ENCODE measurements at places on chromosomes 12 and 14.

DNA sequence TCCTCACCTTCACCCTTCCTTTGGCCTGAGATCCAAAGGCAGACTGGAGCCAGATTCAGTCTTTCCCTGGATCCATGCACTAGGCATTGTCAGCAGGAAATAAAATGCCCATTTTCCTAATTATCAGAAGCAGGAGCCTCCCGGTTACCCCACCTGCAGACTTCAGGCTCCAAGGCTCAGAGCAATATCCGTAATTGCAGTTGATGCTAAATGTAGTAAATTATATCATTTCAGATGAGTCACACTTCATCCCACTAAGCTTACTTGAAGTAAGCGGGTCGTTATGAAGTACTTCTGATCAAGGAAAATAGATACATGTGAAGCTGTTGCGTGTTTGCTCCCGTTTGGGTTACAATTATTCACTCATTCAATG lies 110.7 kb upstream of the SFSWAP start:
- DNase-seq = no peak

DNA sequence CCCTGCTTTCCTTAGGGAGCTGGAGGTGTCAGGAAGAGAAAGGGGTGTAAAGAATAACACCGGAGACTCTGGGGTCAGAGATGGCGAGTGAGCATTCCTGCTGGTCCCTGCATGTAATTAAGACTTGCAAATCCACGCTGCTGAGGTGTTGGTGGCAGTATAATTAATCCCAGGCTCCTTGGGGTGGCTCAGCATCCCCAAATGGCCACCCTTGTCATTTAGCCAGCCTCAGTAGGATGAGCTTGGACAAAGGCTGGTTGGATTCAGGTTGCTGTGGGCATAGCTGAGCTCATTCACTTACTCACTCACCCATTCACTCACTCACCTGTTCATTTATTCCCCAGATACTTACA lies 174.4 kb upstream of the RPH3A start:
- no peak for DNase-seq

DNA sequence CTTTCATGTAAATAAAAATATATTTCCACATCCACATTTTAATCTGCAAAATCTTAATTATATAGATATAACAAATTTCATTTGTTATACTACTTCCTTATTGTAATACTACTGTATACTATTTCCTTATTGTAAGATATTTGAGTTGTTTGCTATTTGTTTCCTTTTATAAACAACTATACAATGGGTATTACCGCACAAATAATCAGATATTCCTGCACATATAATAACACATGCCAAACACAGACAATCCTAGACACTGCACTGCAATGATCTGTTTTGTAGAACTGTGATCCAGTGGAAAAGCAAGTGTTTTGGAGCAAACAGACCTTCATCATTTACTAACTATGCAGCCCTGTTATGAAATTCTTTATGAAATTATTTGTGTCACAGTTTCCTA lies 30.5 kb downstream of the PRKD1 start:
- DNase-seq = no peak

DNA sequence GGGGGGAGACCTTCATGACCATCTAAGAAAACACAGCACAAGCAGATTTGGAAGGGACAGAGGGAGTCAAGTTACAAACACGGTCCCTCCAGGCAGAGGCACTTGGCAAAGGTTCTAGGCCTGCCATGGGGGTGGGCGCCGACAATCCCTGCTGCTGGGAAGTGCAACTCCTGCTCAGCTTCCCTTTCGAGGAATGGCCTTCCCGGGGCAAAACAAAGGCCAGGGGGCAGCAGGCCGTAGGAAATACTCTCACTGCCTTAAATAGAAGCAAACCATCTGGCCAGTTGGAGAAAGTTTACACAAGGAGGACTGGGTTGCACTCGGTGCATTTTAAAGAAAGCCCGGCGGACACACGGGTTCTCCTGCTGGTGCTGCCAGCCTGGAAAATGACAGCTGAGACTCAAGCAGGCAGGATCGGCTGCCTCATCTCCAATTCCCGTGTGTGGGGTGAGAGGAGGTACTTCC lies 65.8 kb downstream of the ITPK1 start:
- DNase-seq = no peak

- no peak for DNase-seq
Observed at GRCh38 chr12:8036346-8036745, 3.8 kb downstream of the FOXJ2 start.

- peak; percentile 19 for DNase-seq
Observed at GRCh38 chr12:52836042-52836466, 1.9 kb upstream of the KRT79 start.

GRCh38 chr14:95547272-95547625 lies 12.4 kb downstream of the GLRX5 start:
- no peak for DNase-seq

- no peak for DNase-seq
Observed at GRCh38 chr14:89458713-89459420, 41.8 kb upstream of the FOXN3 start.

DNA sequence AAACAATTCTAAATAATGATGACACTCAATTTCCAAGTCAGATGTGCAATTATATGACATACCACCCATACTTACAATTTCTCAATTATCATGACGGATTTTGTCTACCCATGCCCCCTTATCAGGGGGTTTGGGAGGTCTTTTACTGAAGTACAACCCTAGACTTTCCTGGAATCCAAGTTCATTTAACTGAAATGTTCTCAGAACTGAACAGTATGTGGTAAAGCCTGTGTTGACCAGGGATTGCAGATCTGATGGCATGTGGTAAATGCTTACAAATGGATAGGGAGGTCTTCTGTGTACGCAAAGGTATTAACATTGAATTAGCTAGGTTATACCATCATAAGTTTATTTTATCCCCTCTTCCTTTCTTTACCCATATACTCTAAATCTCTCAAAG lies 281.8 kb downstream of the CEP128 start:
- no peak for DNase-seq

GRCh38 chr12:57430112-57430930 lies 522 bp downstream of the R3HDM2 start:
- DNase-seq = peak; percentile 33

DNA sequence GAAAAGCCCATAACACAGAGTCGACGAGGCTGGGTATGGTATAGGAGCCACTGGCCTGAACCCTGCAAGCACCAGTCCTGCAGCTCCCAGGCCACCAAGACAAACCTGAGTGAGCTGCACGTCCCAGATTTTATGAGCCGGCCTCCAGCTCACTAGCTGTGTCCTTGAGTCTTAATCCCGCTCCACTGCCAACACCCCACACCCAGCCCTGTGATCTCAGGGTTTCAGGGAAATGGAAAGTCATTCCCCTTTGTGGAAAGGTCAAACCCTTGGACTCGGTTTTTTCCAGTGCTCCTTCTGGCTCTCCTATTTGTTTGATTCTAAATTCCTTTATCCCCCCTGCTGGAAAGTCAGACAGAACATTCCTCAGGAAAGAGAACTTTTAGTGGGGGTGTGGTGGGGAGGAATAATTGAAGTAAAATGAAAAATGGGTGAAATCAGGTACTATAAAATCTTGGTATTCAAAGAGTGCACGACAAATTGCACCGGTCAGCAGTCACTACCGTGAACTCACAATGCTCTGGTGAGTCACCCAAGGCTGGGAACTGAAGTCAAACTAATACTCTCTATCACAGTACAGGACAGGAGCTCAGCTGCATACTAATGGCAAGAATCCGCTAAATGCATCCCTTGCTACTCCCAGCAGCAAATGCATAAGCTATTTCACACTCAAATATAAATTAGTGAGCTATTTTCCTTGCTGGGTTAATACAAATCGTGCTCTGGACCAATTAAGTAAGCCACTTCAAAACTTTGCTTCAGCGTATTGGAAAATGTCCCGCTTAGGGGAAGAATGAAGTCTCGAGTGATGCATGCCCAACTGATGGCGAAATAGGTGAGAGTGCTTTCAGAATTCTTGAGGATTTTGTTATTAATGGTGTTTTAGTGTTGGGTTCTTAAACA lies 9.0 kb downstream of the PITPNM2 start:
- DNase-seq = no peak

DNA sequence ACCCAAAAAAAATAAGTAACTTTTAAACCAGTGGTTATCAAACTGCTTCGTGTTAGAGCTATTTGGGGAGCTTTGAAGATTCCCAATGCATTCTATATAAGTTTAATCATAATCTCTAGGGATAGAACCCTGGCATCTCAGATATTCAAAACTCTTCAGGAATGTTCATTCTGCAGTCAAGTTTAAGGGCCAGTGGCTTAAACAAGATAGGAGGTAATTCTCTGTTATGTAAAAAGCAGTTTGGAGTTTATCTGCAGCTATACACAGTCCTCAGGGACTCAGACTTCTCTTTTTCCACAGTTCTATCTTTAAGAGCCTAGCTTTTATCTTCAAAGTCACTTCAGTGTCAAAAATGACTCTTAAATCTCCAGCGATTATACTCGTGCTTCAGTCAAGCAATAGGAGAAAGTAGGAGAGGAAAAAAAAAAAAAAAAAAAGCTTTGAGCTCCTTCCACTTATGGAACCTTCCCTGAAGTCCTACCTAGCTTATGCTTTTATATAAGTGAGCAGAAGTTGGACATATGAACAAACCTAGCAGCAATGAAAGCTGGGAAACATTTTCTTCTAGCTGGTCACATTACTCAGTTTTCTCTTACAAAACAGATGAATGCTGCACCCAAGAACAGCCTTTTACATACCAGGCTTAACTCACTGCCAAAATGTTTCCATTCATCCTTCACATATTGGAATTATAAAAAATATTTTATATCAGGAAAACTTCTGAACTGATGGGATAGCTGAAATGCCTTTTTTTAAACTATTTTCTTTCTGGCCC lies 302.8 kb downstream of the FSCB start:
- DNase-seq = no peak

DNA sequence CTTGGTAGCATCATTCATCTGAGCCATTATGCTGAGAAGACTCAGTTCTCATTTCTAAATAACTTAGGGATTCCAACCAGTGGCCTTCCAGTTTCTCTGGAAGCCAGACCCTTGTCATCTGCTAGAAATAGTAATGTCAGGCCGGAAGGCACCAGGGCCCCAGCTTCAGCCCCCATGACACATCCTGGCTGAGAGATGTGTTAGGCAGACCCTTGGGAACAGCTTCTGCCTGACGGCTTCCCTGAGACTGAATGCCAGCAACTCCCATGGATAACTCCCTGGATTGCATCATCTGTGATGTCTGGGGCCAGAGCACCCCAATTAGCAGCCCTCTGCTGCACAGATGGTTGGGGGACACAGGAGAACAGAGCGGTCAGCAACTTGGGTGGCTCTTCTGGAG lies 583.5 kb upstream of the TBX3 start:
- DNase-seq = no peak

GRCh38 chr12:57027011-57027804 lies 10.9 kb upstream of the TAC3 start:
- DNase-seq = no peak

DNA sequence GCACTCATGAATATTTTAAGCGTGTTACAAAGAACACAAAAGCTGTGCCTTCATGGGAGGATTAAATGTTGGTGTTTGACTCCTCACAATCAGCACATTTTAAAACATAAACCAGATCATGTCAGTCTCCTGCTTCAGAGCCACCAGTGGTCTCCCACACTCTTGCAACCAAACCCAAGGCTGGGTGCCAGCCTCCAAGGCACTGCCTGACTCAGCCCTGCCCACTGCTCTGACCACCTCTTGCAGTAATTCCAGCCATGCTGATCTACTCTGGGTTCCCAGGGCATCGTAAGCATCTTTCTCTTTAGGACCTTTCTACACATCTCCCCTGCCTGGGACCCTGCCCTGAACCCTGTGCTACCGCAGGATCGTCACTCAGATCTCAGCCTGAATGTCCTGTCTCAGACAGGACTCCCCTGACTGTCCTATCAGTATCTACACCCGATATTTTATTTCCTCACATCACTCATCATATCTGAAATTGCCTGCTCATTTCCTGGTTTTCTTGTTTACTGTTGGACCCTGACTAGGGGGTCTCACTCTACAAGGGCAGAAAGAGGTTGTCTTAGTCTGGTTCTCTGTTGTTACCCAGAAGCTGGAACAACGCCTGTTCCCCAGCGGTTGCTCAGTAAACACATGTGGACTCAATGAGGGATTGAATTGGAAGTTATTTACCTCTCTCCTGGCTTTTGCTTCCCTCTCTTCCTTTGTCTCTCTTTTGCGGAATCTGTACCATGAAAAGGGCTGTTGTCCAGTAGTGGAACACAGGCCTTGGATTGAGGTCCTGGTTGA lies 449.8 kb downstream of the RAD51B start:
- DNase-seq = no peak

- DNase-seq = no peak
Observed at GRCh38 chr14:24694680-24695079, 60.7 kb upstream of the GZMB start.

DNA sequence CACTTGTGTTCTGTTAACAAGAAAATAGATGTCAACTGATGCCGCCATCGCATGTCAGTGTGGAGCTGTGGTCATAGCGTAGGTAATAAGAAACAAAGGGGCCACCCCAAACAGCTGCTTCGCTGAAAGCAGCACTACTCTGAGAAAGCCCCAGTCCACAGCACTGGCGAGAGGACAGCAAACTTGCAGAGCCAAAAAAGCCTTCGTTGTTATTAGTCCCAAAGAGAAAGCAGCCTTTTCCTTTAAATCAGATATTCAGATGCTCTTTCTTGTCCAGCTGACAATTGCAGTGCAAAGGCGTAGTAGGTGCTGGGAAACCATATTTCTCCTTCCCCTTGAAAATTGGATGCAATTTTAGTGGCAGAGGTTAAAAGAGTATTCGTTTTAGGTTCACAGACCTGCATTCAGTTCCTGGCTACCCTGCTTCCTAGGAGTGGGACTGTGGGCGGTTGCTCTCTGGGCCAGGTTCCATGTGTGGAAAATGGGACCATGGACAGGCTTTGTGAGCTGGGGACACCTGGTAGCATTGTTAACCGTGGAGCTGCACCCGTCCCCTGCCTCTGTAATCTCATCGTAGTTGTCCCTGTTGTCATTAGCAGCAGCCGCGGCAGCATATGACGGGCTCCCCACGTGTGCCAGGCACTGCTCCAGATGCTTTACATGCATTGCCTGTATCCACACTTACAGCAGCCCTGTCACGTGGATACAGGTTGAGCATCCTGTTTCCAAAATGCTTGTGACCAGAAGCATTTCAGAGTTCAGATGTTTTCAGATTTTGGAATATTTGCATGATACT lies 54.2 kb downstream of the ELK3 start:
- DNase-seq = no peak

GRCh38 chr14:65239938-65240296 lies 137.6 kb upstream of the MAX start:
- no peak for DNase-seq

GRCh38 chr12:109930028-109930800 lies 30.1 kb downstream of the TCHP start:
- DNase-seq = no peak

GRCh38 chr14:67837011-67837624 lies 17.5 kb downstream of the RAD51B start:
- DNase-seq = peak; percentile 24

DNA sequence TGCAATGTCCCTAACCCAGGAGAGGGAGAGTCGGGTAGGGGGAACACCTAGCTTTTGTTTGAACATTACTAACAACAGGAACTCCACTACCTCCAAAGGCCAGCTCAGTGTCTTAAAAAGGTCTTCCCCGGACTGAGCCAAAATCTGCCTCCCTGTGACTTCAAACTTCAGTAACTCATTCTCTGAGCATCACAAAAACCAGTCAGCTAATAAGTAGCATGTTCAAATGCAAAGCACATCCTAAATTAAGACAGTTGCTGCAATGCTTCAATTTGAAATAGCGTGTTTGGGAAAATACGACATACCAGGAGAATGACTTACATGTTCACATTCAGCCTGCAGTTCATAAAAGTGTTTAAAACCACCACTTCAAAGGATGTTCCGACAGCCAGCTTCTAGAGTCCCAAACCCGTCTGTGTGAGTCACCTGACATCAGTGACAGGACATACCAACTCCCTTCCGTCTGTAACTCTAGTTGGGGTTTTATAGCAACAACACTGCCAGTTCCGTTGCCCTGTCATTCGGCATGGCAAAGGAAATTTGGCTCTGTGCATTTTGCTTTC lies 13.0 kb downstream of the ZFP36L1 start:
- peak; percentile 34 for DNase-seq
